ENCODE measurements at places on chromosomes 5 and 9. TPM values are rescaled to one million over a fixed set of nuclear protein-coding genes. Genes with fewer than 3 reads are reported as not detected.

GRCh38 chr9:13118313-13118712 is 161.2 kb downstream of the MPDZ start:
- no peak for DNase-seq

DNA sequence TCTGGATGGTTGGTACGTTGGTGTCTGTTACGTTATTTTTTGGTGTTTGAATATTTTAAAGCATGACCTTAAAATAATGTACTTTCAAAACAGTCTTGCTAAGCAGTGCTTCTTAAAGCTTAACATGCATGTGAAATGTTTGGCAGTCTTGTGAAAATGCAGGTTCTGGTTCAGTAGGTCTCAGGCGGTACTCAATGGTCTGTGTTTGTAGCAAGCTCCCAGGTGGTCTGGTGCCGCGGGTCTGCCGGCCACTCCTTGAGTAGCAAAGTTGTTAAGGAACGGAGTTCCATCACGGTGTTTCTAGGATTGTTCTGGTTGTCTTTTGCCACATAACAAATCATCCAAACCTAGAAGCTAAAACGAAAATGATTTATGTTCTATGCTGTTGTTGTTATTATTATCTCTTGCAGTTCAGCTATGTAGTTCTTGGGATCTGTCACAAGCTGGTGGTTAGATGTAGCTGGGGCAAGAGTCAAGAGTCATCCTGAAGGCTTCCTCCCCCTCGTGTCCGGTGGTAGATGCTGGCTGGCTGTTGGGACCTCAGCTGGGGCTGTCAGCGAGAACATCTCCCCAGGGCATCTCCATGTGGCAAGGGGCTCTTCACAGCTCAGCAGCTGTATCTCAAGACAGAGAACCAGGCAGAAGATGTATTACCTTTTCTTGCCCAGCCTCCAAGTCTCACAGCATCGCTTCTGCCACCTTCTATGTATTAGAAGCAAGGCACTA is 186.8 kb downstream of the PALM2AKAP2 start:
- no peak for DNase-seq

- no peak for DNase-seq
Measured at GRCh38 chr9:114945616-114946412, 15.4 kb upstream of the TNFSF8 start.

DNA sequence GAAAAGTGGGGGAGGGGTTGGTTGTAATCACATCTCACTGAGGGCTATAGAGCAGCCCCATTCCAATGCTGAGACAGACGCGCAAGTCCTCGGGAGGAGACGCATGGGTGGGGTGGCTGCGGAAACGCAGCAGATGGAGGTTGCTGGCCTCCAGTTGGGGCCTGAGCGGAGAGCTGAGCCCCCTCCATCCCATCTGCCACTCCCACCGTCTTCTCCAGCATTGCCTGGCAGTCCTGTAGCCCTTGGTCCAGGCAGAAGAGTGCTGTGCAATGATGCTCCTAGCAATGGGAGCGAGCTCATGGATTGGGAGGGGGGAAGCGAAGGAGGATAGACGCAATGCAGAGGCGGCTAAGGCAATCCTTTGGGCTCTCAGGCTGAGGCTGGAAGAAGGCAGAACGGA is 79.4 kb upstream of the GLRA1 start:
- DNase-seq, result no peak

DNA sequence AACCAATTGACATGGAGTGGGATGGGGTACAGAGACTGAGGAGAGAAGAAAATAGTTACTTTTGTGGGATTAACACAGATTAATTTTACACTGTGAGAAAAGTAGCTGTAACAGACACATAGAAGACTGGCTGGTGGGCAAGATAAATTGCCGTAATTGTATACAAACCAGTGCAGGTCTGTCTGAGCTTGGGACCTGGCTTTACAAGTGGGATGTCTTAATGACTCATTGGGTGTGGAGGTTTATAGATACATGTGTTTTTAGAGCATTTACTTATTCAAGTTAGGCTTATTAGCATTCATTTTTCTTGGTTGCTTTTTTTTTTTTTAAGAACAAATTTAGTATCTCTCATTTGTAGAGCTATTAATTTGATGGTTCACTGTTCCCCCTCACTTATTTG is 37.5 kb downstream of the SLC44A1 start:
- no peak for DNase-seq

DNA sequence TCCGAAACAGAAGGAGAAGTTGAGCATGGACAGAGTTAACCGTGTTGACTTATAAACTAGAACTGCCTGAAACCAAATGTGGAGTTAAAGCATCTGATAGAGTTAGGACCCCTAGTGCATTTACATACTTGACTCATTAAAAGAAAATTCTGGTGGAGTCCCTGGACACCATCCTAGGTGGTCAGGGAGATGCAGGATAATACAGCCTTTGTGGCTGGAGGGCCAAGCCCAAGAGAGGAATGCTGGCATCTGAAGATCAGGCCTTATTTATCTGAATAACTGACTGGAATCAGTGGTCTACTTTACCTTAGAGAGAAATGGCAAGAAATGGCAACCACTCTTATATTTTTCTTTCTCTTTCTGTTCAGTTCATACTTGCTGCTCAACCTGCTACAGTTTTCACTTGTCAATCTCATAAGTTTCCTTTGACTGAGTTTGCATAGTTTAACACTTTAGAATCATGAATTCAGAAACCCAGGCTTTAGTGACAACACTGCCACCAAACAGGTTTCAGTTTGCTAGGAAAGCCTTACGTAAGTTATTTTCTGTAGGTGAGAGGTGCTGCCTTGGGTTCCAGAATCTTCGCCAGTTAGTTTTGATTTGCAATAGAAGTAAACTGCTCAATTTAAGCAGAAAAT is 10.2 kb downstream of the CMYA5 start:
- DNase-seq, result no peak

DNA sequence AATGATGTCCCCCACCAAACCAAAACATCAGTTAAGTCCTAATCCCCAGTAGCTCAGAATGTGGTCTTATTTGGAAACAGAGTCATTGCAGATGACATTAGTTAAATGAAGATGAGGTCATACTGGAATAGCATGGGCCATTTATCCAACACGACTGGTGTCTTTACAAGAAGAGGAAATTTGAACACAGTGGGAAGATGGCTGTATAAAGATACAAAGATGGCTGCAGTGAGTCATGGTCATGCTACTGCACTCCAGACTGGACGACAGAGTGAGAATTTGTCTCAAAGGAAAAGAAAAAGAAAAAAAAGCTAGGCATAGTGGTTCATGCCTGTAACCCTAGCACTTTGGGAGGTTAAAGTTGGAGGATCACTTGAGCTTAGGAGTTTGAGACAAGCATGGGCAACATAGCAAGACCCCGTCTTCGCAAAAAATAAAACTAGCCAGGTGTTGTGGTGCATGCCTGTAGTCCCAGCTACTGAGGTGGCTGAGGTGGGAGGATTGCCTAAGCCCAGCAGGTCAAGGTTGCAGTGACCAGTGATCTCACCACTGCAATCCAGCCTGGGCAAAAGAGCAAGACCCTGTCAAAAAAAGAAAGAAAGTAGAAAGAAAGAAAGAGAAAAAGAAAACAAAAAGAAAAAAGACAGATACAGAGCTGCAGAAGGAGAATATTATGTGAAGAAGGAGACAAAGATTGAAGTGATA is 130.0 kb upstream of the CDKN2B start:
- DNase-seq, result no peak

DNA sequence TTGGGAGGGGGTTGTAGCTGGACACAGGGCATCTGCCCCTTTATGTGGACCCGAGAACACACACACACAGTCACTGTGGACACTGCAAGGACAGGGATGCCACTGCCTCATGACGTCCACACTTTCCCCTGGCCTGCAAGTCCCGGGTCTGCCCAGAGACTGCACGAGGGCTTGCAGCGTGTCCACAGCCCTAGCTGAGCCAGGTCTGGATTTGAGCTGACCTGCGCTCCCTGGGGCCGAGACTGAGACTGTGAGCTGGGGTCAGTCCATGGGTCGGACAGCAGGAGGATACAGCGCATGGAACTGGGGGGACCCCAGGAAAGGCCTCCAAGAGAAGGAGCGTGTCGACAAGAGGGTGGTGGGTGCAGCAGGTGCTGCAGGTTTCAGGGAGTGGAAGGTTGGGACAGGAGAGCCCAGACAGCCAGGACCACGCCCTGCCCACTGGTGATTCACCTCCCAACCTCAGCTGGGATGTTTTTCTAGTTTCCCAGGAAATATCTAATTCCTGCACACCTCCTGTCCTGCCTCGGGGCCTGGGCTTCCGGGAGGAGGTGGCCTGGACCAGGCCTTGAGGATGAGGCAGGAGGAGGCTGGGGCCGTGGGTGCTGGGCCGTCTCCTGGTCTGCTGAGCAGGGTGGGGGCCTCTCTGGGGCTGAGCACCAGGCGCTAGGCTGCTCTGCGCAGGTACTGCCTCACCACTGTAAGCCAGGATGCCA is 806 bp upstream of the RNF224 start:
- no peak for DNase-seq

The ZNF300 gene
- total RNA-seq, result 7.8 TPM

The PCDHB15 gene
- 9.9 TPM for total RNA-seq

Data from tongue (tissue), 3 donors.